H9 (cell line): ENCODE measurements at places on chromosomes 6 and 20.
A peak's percentile ranks its signal among the peaks of the same experiment; 100 is the strongest.

DNA sequence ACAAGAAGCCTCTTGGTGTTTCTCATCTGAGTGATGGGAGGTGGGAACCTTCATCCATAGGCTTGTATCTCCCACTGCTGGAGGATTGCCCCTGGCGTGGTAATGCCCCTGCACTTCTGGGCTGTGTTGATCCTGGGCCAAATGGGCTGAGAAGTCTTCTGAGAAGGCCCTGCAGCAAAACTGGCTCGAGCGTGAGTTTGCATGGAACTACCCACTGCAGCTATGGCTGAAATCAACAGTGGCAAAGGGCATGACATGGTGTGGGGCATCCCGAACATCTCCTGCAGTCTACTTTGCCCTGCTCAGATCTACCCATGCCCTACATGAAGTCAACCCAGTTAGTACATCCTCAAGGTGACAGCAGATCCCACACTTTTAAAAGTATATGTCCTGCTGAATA, 130.6 kb downstream of the NRN1 start:
- DNase-seq, result no peak

DNA sequence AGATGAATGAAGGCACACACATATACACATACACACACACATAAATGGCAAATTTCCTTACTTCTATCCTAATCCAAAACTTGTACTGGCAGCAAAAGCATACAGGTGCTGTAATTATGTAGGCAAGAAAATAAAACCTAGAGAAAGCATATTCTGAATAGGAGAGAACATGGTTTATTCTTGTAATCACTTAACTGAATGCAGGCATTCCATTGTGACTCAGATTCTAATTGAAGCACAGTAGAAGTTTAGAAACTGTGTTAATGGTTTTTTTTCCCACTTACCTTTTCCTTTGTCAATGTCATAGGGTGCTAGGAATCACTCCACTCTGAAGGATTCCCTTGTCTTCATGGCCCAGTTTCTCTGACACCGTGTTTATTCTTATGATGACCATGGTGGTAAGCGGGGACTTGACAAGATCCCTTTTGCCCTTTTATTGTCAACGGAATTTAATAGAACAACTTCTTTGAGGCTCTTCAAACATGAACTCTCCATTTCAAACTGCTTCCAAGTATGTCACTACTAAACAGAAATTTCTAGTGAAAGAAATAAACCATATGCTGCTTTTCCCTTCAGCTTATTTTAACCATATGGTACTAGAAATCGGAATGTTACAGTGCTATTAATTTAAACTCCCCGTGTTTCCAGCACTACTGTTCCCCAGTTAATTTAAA, 164.2 kb downstream of the OGFRL1 start:
- no peak for DNase-seq

- DNase-seq, result peak; percentile 73
These were observed 107.7 kb upstream of the RALGAPA2 start for GRCh38 chr20:20820104-20820503.

DNA sequence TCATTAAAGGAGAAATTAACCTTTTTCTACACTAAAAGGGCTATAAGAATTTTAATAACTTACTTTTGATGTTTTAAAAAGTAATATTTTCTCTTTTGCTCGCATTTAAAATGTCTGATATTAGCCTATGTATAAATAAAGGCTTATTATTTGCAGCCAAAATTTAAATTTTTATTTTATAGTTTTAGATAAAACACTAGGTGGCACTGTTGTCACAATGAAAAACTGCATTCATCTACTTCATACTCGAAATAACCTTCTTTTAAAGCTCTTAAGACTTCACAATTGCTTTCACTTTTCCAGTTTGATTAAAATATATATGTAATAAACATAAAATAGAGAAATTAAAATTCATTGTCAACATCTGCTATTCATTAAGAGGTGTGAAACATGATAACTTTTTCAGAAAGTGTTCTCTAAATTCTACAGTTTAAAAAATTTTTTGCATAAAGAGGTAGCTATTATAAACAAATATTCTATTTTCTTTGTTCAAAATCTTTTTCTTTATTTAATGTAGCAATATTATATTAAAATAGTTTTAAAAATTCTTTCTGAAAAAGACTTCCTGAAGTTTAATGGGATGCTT, 78.8 kb upstream of the DEFB112 start:
- no peak for DNase-seq

DNA sequence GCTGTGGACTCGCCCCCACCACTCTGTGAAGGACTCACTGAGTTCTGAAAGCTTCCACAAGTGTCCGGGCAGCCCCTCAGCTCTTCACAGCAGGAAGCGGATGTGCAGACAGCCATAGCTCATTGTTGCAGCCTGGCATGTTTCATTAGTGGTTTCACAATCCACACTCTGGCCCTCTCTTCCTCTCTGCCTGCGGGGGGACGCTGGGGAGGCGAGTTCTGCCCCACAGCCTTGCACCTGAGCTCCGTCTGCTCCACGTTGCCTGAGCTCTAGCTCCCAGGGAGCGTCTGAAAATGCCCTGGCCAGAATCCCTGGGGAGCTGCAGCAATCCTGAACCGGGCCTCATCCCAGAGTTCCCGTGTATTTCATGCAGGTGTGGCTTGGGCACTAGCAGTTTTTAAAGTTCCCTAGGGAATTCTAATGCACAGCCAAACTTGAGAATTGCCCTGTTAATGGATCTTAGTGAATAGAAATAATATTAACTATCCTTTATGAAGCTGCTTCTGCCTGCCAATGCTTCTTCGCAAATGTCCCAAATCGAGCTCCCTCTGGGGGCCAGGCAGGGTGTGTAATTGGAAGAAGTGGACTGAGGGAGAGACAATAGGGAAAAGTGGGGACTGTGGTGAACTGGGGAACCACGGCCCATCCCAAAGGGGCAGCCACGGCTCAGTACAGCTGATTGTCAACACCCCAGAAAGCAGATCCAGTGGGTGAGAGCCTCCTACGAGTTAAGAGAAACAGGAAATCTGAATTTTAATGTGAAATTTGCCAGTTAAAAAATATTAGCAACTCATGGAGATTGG, 51.5 kb downstream of the CTCFL start:
- no peak for DNase-seq

GRCh38 chr6:97038437-97038836, 113.9 kb downstream of the KLHL32 start:
- no peak for DNase-seq

GRCh38 chr20:1345030-1345755, 16.3 kb upstream of the SDCBP2 start:
- peak; percentile 13 for DNase-seq

DNA sequence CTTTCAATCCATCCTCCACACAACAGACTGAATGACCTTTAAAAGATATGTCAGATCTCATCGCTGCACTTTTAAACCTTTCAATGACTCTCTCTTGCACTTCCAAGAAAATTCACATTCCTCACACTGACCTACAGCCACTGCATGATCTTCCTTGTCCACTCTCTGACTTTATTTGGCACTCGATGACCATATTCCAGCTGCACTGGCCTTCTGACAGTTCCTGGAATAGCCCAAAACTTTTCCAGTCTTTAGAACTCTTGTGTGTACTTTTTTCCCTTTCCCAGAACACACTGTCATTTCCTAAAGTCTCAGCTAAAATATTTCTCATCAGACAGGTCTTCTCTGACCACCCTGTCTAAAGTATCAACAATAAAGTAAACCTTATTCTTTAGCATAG, 174.6 kb downstream of the ADGRG6 start:
- DNase-seq, result no peak

GRCh38 chr6:47334334-47334733, 24.6 kb upstream of the TNFRSF21 start:
- DNase-seq, result no peak

DNA sequence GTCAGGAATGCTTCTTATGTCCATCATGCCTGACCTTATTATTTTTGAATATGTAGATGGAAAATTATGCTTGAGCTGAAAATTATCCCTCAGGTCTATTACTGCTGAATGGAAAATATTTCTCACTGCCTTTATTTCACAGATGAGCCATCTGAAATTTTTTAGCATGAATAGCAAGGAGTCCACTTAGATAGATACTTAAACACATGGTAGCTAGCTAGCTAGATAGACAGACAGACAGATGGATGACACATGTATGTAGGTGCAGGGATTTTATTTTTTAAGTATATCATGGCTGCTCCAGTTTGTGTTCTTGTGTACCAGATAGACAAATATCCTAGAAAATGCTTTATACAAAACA, 645.0 kb downstream of the MMUT start:
- DNase-seq, result no peak

DNA sequence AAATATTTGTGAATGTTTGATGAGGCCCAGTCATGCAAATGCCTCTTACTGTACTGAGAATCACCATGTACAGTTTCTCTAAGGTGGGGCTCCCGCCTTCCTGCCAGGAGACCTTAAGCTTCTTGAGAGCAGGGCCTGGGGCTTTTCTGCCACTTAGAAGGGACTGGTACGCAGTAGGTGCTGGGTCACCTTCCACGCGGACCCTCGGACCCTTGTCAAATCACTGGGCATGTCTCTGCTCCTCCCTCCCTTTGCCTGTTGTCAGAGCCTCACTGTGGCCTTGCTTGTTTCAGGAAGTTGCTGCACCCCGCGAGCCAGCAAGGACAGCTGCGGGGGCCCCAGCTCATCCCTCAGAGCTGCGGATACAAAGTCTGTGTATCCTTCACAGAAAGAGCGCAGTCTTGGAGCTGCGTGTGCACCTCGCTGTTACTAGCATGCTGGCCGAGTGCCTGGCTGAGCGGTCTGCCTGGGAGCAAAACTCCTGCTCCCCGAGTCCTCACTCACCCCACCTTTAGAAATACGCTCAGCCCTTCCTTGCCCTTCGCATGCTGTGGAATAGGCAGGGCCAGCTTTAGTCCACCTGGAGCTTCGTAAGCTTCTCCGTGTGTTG, 30.7 kb upstream of the IRF4 start:
- no peak for DNase-seq

DNA sequence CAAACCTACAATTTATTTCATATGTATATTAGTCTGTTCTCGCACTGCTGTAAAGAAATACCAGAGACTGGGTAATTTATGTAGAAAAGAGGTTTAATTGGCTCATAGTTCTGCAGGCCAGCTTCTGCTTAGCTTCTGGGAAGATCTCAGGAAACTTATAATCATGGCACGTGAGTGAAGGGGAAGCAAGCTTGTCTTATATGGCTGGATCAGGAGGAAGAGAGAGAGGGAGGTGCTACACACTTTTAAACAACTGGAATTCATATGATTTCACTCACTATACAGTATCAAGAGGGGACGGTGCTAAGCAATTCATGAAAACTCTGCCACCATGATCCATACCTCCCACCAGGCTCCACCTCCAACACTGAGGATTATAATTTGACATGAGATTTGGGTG, 29.9 kb downstream of the PHACTR2 start:
- DNase-seq, result no peak

GRCh38 chr6:44496665-44497369, 109.3 kb downstream of the CDC5L start:
- DNase-seq, result peak; percentile 13

- no peak for DNase-seq
These were observed 198.1 kb upstream of the NRSN1 start for GRCh38 chr6:23927935-23928334.

DNA sequence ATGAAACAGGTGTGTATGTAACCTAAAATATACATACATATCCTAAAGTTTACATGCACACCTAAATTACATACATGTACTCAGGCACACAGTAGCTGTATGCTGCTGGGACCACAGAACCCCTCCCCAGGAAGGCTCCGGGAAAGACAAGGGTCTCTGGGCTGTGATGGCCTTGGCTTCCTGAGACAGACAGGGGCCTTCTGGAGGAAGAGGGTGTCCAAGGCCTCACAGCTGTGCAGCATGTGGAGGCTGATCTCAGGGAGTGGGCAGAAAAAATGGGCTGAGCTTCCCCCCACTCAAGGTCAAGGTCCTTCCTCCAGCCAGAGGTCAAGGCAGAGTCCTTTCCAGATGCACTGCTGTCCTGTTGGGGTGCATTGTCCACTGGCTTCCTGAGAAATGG, 129.1 kb upstream of the THBS2 start:
- DNase-seq, result no peak

GRCh38 chr20:34709831-34710567, 5.9 kb downstream of the TP53INP2 start:
- DNase-seq, result peak; percentile 76

DNA sequence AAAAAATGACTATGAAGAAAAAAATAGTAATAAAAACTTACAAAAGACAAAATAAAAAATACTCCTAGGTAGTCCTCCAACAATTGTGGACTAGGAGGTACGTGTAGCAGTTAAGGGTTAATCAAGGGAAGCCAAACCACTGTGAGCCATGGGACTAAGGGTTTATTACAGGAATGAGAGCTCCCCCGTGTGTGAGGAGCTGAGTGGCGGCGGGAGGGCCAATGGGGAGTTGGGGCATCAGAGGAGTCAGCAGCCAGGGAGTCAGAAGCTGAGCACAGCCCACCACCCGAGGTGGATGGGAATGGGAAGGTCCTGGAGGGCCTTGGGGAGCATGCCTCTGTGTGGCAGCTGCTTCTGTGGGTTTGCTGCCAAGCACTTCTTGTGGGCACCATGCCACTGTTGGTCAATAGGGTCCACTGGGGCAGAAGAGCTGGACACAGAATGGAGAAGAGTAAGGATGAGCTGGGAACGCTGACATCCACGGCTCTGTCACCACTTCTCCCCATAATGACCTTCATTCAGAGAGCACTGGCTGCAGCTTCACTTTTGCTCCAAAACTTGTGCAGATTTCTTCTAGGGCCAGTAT, 373.3 kb downstream of the CDKAL1 start:
- DNase-seq, result peak; percentile 72

DNA sequence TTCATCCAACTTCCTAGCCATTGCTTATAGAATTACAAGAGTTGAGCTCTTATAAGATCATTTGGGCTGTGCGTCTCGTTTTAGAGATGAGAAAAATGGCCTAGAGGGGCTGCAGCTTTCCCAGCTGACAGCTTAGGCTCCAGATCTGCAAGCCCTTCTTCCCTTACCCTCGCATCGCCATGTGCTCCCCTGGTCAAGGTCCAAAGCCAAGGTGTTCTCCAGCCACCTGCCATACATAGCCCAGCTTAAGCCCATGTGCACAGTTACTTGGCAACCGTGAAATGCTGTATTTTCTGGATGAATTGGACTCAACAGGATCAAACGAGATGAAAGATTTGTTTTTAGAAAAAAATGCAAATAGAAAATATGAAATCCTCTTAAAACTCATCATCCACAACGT, 7.9 kb downstream of the MAP3K4 start:
- no peak for DNase-seq

DNA sequence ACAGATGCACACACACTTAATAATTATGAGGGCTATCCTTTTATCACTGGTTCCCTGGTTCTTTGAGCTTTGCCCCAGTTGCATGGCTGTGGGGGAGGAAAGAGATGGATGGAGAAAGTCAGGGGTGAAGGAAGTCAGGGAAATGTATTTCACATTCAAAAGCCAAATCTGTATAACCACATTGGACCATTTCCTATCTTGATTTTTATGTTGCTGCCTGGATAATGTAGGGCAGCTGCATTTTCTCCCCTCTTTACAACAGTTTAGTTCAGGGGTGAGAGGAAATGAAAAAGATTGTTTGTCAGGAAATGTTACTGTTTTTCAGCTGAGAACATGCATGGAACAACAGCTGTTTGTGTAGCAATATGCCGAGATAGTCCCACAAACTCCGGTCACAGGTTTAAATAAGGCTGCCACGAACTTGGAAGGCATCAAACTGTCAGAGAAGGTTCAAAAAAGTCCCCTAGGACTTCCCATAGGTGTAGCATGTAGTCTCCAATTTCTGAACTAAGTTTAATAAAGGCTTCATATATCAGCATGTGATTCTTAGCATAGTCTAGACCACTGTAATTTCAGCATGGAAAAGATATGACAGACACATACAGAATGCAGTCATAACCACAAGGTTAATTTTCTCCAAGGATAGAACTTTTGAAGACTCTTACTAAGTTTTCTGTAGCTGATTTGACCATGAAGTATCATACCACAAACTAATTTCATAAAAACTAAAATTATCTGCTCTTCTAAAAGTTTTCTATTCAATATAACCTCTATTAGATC, 82.1 kb upstream of the COL21A1 start:
- DNase-seq, result no peak

- no peak for DNase-seq
These were observed 12.2 kb downstream of the TCFL5 start for GRCh38 chr20:62849431-62849830.
